PC-3 (cell line): ENCODE measurements at places on chromosomes 16 and 17. TPM values are rescaled to one million over a fixed set of nuclear protein-coding genes. Genes with fewer than 3 reads are reported as not detected.

- no peaks in the 10 kb centered on the region for H3K4me1 ChIP-seq
- no peaks in the 10 kb centered on the region for H3K36me3 ChIP-seq
- no peak overlapping the region for H3K27ac ChIP-seq
- no peak overlapping the region for H3K4me3 ChIP-seq
- H3K27me3 ChIP-seq = no peaks in the 10 kb centered on the region
- DNase-seq = peak; percentile 11
These were observed 240.1 kb downstream of the SLC39A11 start for GRCh38 chr17:72852277-72852938.

- no peaks in the 10 kb centered on the region for H3K4me1 ChIP-seq
- no peaks in the 10 kb centered on the region for H3K27me3 ChIP-seq
- no peak overlapping the region for H3K4me3 ChIP-seq
- DNase-seq = no peak
These were observed 8.5 kb downstream of the FNDC8 start for GRCh38 chr17:35129973-35130351.

DNA sequence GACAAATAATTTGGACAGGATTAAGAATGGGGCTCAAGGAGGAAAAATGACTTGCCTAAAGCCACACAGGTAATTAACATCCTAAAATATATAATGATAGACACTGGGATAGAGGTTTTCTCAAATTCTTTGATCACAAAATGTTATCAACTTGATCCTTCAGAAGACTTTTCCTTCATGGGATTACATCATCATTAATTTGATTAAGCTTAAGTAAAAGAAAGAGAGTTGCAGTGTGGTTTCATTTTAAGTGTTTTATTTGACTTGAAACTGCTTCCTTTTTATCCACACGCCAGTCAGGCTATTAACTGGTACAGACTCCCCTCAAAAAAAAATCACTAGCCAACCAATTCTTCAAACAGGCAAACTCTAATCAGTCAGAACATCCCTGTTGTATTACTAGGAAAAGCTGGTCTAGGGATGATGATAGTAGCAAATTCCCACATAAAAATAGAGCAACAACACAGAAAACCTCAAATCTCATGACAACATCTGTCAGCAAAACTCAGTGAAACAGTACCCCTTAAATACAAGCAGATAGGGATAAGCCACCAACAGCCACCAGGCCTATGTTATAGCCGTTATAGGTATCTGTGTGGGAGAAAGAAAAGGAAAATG is 32.5 kb downstream of the AKAP10 start:
- H3K27me3 ChIP-seq = no peaks in the 10 kb centered on the region
- H3K36me3 ChIP-seq = peaks cover 24% of the 10 kb centered on the region; the same call in 1 of the 2 replicates
- no peak overlapping the region for H3K27ac ChIP-seq
- no peak for DNase-seq
- H3K4me1 ChIP-seq = peaks cover 31% of the 10 kb centered on the region
- no peak overlapping the region for H3K4me3 ChIP-seq

DNA sequence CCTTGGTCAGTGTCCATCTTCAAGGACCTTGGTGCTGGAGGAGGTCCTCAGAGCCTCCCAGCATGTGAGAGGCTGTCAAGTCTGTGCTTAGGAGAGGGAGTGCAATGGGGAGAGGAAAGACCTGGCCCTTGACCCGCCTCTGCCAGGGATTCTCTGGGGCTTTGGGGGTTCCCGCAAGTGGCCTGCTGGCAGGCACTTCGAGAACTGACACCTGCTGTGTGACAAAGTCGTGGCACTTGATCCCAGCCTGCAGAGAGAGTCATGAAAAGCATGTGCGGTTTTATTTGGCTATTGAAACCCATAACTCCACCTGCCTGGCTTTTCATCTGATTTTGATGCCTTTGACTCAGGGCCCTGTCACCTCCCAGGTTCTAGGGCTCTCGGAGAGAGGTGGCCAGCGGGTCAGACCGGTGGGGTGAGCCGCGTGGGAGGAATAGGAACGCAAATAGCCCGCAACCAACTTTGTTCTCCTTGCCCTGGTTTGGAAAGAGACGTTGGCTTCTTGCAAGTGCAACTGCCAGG is 42.8 kb upstream of the GSE1 start:
- peaks cover 23% of the 10 kb centered on the region for H3K4me1 ChIP-seq
- H3K27me3 ChIP-seq = no peaks in the 10 kb centered on the region
- H3K36me3 ChIP-seq = no peaks in the 10 kb centered on the region
- H3K27ac ChIP-seq = peak overlapping the region; percentile 52

- H3K4me3 ChIP-seq = no peak overlapping the region
- no peak for DNase-seq
- H3K4me1 ChIP-seq = peaks cover 15% of the 10 kb centered on the region; the same call in 1 of the 2 replicates
- no peak overlapping the region for H3K27ac ChIP-seq
These were observed 5.6 kb upstream of the TBX2 start for GRCh38 chr17:61393904-61394629.

DNA sequence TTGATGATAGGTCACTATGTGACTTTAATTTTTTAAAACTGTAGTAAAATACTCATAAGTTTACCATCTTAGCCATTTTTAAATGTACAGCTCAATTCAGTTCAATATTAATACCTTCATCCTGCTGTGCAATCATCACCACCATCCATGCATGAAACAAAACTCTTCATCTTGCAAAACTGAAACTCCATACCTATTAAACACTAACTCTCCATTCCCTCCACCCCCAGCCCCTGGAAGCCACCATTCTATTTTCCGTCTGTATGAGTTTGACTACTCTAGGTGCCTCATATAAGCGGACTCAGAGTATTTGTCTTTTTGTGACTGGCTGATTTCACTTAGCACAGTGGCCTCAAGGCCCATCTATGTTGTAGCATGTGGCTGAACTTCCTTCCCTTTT is 9.4 kb upstream of the CNEP1R1 start:
- H3K4me3 ChIP-seq = no peak overlapping the region
- no peak for DNase-seq
- peaks cover 11% of the 10 kb centered on the region for H3K27me3 ChIP-seq

DNA sequence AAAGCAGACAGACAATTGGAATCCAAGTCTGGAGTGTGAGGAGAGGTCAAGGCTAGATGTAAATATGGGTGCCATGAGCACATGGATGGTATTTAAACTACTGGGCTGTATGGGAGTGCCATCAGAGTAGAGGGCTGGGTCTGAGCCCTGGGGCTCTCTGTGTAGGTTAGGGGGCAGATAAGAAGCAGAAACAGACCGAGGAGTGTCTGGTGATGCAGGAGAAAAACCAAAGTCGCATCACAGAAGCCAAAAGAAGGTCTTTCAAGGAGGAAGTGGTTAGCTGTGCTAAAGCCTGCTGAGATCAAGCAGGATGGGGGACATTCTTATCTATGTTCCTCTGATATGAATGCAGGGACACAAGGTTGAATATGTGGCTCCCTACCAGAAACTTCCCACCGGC is 1.9 kb downstream of the TSEN54 start:
- DNase-seq = no peak
- H3K27ac ChIP-seq = no peak overlapping the region
- no peak overlapping the region for H3K4me3 ChIP-seq
- H3K4me1 ChIP-seq = peaks cover 27% of the 10 kb centered on the region
- H3K36me3 ChIP-seq = peaks cover 4% of the 10 kb centered on the region
- no peaks in the 10 kb centered on the region for H3K27me3 ChIP-seq

Gene CDH1
- total RNA-seq = 100 and 124 TPM in 2 replicates

Gene TPSD1
- total RNA-seq = not detected in 2 replicates

Gene ABCC12
- total RNA-seq = not detected in 2 replicates

Gene HASPIN
- total RNA-seq = 10.6 and 12.7 TPM in 2 replicates

Gene GSE1
- 38.4 and 60.8 TPM in 2 replicates for total RNA-seq

Gene CCL17
- total RNA-seq = not detected in 2 replicates
